ENCODE measurements at places on chromosomes 7 and 10. TPM values are rescaled to one million over a fixed set of nuclear protein-coding genes. Genes with fewer than 3 reads are reported as not detected.

GRCh38 chr10:5195727-5196374, 786 bp upstream of the AKR1C4 start:
- DNase-seq: no peak

DNA sequence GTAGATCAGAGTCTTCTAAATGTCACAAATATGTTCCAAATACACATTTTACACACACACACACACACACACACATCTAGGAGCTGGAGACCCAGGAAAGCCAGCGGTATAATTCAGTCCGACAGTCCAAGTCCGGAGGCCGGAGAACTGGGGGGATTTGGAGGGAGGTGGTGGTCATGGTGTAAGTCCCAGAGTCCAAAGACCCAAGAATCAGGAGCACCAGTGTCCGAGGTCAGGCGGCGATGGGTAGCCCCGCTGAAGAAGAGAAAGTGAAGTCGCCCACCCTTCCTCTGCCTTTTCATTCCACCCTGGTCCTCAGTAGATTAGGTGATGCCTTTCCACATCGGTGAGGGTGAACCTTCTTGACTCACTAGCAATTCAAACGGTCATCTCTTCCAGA, 154.8 kb downstream of the CAMK1D start:
- DNase-seq: no peak

DNA sequence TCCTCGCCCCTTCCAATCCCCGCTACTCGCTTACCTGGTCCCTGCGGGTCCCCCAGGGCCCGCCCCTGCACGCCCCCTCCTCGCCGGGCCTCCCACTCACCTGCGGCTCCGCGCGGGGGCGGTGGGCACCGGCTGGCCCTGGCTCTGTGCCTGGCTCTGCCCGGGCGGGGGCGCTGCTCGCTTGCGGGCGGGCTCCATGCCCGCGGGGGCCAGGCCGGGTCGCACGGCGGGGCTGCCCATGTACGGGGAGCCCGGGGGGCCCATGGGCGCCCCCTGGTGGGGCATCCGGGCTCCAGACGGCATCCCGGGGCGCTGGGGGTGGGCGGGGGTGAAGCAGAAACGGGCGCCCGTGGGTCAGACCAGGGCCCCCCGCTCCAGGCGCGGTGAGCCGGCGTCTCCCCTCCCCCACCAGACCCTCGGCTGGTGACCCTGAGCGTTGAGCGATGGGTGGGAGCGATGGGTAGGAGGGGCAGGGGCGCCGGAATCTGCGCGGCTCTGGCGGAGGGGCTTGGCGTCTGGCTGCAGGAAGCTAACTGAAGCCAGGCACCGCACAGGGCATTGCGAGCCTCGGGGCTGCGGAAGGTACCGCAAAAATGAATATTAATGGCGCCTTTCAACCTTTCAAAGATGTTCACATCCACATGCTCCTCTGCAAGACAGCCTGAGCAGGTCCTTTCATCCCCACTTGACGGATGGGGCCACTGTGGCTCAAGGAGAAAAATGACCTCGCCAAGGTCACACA, 3.0 kb downstream of the SMARCD3 start:
- DNase-seq: no peak

DNA sequence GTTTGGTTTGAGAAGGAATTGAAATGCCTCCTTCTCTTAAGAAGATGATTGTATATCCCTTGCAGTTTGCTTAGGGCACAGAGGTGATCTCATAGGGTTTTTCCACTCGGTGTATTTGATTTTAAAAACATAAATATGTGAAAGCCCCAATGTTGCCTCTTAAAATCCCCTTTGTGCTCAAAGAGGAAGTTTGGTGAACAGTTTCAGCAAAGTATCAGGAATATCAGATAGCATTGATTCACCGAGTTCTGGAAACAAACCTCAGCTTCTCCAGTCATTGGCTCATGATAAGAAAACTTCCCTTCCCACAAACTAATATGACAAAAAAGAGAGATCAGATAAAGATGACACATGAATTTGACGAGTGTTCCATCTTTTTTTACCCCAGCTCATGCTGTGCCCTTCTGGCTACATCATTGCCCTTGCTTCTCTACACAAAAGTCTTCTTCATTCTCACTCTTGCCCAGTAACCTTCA, 20.1 kb upstream of the SMNDC1 start:
- DNase-seq: no peak

DNA sequence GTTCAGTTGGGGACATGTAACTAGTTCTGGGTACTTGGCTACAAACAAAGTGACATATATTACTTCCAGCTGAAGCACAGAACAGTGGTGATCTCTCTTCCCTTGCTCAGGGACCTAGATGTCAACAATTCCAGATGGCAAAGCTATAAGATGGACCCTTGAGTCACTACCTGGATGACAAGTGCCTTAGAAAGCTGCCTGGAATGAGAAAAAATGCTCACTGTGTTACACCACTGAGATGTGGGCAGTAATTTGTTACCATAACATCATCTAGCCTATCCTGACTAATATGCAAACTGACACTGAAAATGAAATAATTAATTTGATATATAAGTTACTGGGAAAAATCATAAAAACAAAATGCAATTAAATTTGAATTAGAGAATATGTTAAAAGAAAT, 16.4 kb upstream of the CTTNBP2 start:
- no peak for DNase-seq

DNA sequence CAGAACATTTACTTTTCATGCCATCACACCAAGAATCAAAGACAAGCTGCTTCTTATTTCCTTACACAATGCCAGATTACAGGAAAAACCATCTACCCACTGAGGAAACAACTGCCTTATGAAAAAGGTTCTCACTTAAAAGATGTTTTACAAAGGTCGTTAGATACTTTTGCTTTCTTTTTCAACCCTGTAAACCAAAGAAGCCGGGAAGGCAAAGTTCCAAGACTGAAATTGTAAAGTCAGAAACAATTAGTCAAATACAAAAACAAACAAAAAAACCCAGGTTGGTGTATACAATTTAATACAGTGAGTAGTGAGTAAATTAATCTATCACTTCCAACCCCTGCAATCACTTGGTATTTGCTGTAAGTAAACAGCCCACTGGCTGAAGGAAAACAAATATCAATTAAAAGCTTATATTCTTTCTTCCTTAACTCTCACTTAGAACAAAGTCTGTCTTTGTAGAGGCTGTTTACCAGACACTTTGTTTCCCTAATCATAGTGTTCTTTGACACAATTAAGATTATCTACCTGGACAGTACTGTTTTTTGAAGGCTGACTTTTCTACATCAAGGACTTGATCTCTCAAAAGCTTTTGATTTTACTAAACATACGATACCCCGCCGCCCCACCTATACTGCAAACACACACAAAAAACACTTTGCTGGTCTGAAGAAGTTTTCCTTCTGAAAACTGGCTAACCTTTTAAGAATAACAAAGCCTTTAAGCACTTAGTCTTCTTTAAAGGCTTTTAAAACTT, 18.1 kb downstream of the ERLIN1 start:
- DNase-seq: no peak

DNA sequence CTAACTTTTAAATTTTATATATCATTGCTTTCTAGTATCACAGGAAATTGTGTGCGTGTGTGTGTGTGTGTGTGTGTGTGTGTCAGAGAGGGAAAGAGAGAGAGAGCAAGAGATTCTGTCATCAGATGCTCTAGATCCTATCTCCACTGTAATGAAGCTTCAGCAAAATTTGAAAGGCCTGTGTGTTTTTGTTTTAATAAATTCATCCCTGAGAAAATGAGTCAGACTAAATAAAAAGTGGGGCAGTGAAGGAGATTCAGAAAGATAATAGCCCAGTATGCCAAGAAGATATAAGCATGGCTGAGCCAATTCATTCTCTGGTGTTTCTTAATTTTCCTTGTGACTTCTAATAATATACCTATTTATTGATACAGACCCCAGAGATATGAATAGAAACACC, 184.2 kb upstream of the TMEM196 start:
- DNase-seq: peak; percentile 39

GRCh38 chr10:29736366-29737073, 101.7 kb upstream of the SVIL start:
- DNase-seq: no peak

GRCh38 chr10:113425541-113425951, 127.3 kb upstream of the HABP2 start:
- DNase-seq: peak; percentile 41

DNA sequence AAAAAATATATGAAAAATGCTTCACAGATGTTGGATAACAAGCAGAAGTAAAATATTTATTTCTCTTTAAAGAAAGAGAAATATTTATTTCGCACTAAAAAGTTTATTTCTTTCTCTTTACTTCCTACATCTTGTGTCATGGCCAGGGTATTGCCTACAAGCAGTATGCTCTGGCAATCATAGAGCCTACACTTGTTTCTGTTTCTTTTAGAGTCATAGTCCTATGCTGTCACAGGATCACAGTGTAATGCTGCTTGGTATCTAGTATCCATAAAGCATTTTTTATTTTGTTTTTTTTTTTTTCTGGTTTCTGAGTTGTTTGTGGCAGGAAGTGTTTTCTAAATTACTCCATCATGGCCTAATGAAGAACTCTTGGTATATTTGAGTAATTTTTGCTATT, 116.0 kb downstream of the ATRNL1 start:
- no peak for DNase-seq

GRCh38 chr7:45647967-45648670, 74.0 kb downstream of the ADCY1 start:
- DNase-seq: no peak

- DNase-seq: peak; percentile 44
These were observed 31.3 kb upstream of the ZNRF2 start for GRCh38 chr7:30252885-30253795.

- no peak for DNase-seq
These were observed 35.5 kb downstream of the GRID1 start for GRCh38 chr10:86330778-86331763.

GRCh38 chr7:129238546-129238945, 13.7 kb downstream of the AHCYL2 start:
- DNase-seq: no peak

DNA sequence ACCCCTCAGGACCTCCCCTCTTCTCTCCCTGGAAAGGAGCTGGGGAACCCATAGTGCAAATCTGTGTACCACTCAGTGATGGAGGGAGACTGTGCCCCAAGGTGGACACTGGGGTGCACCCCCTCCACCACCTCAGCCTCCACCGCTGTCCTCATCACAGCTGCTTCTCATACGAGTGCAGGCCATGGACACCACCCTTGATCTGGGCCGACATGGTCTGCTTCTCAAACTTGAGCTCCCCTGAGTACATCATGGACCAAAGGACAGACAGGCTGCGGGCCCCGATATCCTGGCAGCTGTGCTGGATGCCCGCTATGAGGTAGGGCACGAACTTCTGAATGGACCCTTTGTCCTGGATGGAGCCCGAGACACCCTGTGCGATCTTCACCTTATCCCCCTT, 142.6 kb upstream of the KCNMA1 start:
- DNase-seq: no peak

DNA sequence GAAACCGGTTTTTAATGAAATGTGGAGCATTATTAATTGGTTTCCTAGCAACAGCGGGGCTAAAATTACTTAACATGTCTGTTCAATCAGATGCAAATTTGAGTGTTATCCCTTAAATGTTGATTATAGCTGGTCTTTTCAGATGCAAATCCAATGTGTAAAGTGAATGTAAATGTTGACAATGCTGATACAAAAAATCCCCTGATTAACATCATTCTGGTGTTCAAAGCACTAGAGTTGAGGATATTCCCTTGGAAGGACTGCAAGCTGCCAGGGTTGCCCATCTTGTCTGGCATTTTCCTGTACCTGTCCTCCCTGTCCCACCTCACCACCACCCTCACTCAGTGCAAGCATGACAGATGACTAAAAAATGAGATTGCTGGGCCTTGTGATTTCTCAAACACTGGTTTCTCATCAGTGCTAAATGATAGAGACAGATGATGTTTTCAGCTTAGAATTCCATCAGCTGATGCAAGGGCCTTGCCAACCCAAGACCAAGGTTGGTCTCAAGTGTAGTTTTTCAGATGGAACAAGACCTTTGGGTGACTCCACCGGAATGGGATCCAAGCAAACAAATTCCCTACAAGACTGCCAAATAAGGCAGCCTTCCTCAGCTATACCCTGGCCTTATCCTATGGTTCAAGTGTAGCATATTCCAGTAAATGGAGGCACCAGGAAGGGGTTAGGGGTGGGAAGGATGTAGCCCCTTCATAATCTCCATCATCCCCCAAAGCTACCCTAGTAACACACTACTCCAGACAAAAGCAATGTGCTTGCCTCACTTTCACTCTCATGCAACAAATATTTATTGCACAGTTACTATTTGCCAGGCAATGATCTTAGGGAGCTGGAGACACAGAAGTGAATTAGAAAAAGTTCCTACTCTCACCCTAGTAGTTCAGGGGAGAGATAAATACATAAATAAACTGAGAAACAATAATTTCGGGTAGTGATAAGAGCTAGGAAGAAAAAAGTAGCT, 54.9 kb downstream of the JAZF1 start:
- no peak for DNase-seq

Gene HELLS
- 2.8 TPM for total RNA-seq

Gene ADRA2A
- not detected for total RNA-seq

Gene PRSS37
- total RNA-seq: not detected

Gene OTUD1
- total RNA-seq: 16.8 TPM

Gene CNTNAP2
- total RNA-seq: 0.26 TPM

Gene GIMAP8
- total RNA-seq: under 0.01 TPM
